ENCODE measurements at places on chromosomes 5 and 9.

GRCh38 chr9:128160603-128160987 lies 530 bp downstream of the BBLN start:
- peaks cover 10% of the 10 kb centered on the region for H3K36me3 ChIP-seq
- no peaks in the 10 kb centered on the region for H3K27me3 ChIP-seq
- peaks cover 16% of the 10 kb centered on the region for H3K4me1 ChIP-seq
- H3K4me3 ChIP-seq = peak overlapping the region; percentile 90

DNA sequence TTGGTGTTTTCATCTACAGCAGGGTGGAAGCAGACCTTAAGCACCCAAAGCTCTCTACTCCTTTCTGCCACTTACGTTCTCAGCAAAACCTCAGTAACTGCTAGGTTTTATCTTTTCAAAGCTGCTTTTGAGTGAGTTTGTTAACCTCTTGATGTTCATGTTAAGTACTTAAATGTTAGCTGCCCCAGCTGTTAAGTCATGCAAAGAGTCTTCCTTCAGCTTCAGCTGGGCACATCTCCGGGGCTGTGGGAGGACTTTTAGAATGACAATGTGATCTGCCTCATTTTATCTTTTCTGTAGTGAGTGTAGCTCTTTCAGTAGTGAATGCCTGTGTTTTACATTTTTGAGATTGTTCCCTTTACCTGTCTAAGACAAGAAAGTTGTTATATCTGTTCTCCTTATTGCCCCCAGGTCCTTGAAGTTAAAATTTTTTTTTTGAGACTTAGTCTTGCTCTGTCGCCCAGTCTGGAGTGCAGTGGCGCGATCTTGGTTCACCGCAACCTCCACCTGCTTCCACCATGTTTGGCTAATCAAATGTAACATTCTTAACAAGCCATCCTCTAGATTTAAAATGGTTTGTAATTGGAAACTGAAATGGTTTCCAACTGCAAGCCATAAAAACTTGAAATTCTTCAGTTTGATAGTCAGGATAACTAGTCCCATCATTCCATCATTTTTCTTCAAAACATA lies 19.6 kb downstream of the KDM4C start:
- H3K27me3 ChIP-seq = no peaks in the 10 kb centered on the region
- H3K36me3 ChIP-seq = no peaks in the 10 kb centered on the region
- no peak overlapping the region for H3K27ac ChIP-seq
- no peak overlapping the region for H3K4me3 ChIP-seq
- peaks cover 38% of the 10 kb centered on the region for H3K4me1 ChIP-seq
- no peak for DNase-seq

GRCh38 chr9:365436-365835 lies 150.8 kb downstream of the DOCK8 start:
- H3K4me3 ChIP-seq = no peak overlapping the region
- peaks cover 65% of the 10 kb centered on the region for H3K36me3 ChIP-seq
- no peak for DNase-seq

GRCh38 chr5:139381837-139382761 lies 998 bp downstream of the SLC23A1 start:
- H3K4me1 ChIP-seq = peaks cover 20% of the 10 kb centered on the region
- DNase-seq = no peak
- no peak overlapping the region for H3K4me3 ChIP-seq
- no peaks in the 10 kb centered on the region for H3K27me3 ChIP-seq
